Body of pancreas (tissue), 4 donors: ENCODE measurements at places on chromosomes 4 and X. TPM values are rescaled to one million over a fixed set of nuclear protein-coding genes. Genes with fewer than 3 reads are reported as not detected.

The CHST7 gene
- 7.0 TPM for total RNA-seq

GRCh38 chr4:76989391-76990061 lies 40.0 kb downstream of the SEPTIN11 start:
- DNase-seq: no peak

GRCh38 chr4:99934891-99935290 lies 11.5 kb downstream of the DNAJB14 start:
- DNase-seq: no peak

- no peak for DNase-seq
These were observed 886.9 kb downstream of the FAM133A start for GRCh38 chrX:94560930-94561329.
